ENCODE measurements at places on chromosomes 5 and 9. TPM values are rescaled to one million over a fixed set of nuclear protein-coding genes. Genes with fewer than 3 reads are reported as not detected.

DNA sequence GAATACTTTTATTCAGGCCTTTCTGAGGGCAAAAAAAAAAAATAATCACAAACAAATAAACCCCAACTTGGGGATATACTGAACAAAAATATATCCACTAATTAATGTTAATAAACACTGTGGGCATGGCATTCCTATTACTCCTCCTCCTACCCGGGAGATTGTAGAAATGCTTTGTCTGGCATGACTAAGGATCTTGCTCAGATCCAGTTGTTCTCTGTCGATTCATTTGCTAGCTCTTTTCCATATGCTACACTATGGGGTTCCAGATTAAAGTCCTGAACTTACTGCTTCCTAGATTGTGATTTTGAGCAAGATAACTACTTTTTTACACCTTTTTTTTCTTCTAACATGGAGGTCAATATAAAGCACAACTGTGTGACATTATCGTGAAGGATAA, 102.2 kb upstream of the PRR16 start:
- DNase-seq, result no peak

- no peak for DNase-seq
Observed at GRCh38 chr5:81694726-81695125, 56.2 kb downstream of the SSBP2 start.

GRCh38 chr9:120365386-120365785, 214.6 kb downstream of the CDK5RAP2 start:
- no peak for DNase-seq

DNA sequence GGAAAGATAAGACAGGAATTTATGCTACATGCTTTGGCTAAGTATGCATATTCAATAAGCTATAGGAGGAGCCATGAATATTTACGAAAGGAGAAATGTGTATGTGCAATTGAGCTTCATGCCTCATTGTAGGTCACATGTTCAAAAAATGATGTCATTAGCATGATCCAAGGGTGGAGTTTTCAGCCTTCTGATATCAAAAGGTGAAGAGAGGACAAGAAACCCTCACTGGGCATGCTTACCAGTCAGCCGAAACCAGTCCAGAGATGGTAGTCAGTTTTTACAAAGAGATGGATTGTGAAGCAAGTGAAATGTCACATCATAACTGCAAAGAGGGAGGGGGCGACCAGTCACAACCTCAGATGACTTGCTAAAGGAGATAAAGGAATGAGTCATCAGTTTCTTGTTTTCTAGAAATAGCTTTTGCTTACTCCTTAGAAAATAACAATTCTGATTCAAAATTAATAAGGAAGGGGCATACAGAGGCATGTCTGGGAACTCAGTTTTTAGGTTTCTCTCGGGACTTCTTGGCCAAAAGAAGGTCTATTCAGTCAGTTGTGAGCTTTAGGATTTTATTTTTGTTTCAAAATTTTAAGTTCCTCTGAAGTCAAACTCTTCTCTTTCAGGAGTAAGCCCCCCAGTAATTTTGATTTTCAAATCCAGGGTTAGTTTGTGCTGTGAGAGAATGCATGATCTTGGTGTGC, 1067.8 kb upstream of the EDIL3 start:
- no peak for DNase-seq

- no peak for DNase-seq
Observed at GRCh38 chr9:69981686-69982445, 61.8 kb upstream of the MAMDC2 start.

DNA sequence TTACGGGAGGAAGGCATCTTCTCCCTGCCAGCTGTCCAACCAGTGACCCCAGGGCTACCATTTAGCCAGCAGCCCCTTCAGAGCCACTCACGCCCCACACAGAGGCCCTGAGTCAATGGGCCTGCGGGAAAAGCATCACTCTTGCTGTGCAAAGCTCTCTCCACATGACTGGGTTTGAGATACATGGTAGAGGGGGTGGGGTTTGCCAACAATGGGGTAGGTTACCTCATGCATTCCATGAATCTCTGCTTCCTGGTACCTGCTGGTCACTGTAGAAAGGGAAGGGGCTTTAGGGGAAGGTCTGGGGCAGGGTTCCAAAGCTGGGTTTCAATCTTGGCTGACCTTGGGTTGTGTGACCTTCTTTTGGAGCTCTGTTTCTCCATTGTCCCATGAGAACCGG, 22.9 kb upstream of the TTLL11 start:
- DNase-seq, result no peak

- DNase-seq, result no peak
Observed at GRCh38 chr9:38431116-38431515, 6.9 kb upstream of the IGFBPL1 start.

DNA sequence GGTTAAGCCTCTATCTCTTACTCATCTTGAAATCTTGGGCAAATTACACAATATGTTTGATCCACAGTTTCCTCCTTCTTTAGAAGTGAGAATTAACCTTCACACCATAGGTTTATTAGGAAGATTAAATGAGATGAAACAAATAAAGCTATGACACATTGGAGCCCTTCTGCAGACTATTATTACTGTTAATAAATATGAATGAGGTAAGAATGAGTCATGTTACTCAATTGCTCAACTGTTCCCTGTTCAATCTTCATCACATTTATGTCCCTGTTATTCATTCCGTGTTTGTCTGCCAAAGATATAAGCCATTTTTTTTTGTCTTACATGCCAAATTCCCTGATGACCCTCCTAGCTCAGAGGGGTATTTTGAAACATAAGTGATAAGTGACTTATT, 52.1 kb upstream of the PAPPA start:
- DNase-seq, result no peak

The BTNL3 gene
- not detected for polyA plus RNA-seq

The NUDT12 gene
- 15.1 TPM for polyA plus RNA-seq

The QRFP gene
- polyA plus RNA-seq, result 0.35 TPM

The ST6GALNAC4 gene
- polyA plus RNA-seq, result 46.7 TPM

The GMCL2 gene
- polyA plus RNA-seq, result not detected

The UCK1 gene
- polyA plus RNA-seq, result 27.1 TPM

The ZNF366 gene
- polyA plus RNA-seq, result 4.0 TPM

The THG1L gene
- polyA plus RNA-seq, result 25.7 TPM

Measured in hindlimb muscle (tissue), 1 donor.